ENCODE measurements at places on chromosomes 4 and X.
A peak's percentile ranks its signal among the peaks of the same experiment; 100 is the strongest.

DNA sequence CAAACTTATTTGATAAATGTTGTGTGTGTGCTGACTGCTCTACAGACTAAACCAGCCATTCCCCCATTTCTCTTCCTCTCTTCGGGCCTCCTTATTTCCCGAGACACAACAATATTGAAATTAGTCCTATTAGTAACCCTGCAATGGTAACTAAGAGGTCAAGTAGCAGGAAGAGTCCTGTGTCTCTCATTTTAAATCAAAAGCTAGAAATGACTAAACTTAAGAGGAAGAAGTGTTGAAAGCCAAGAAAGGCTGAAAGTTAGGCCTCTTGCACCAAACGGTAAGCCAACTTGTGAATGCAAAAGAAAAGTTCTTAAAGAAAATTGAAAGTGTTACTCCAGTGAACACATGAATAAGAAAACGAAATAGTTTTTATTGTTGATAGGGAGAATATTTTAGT lies 357.8 kb upstream of the SLC7A11 start:
- no peak for DNase-seq
- H3K27ac ChIP-seq = no peak overlapping the region
- no peaks in the 10 kb centered on the region for H3K4me1 ChIP-seq

GRCh38 chr4:107600436-107600835 lies 119.6 kb downstream of the PAPSS1 start:
- H3K27ac ChIP-seq = no peak overlapping the region
- no peaks in the 10 kb centered on the region for H3K4me1 ChIP-seq
- H3K36me3 ChIP-seq = no peaks in the 10 kb centered on the region
- no peak overlapping the region for H3K4me3 ChIP-seq
- no peaks in the 10 kb centered on the region for H3K27me3 ChIP-seq

GRCh38 chr4:3375688-3376087 lies 66.1 kb upstream of the HGFAC start:
- DNase-seq = no peak
- peaks cover 5% of the 10 kb centered on the region for H3K4me1 ChIP-seq

GRCh38 chrX:134502686-134503085 lies 42.7 kb downstream of the HPRT1 start:
- H3K27me3 ChIP-seq = no peaks in the 10 kb centered on the region
- peaks cover 2% of the 10 kb centered on the region for H3K36me3 ChIP-seq
- no peaks in the 10 kb centered on the region for H3K4me1 ChIP-seq

DNA sequence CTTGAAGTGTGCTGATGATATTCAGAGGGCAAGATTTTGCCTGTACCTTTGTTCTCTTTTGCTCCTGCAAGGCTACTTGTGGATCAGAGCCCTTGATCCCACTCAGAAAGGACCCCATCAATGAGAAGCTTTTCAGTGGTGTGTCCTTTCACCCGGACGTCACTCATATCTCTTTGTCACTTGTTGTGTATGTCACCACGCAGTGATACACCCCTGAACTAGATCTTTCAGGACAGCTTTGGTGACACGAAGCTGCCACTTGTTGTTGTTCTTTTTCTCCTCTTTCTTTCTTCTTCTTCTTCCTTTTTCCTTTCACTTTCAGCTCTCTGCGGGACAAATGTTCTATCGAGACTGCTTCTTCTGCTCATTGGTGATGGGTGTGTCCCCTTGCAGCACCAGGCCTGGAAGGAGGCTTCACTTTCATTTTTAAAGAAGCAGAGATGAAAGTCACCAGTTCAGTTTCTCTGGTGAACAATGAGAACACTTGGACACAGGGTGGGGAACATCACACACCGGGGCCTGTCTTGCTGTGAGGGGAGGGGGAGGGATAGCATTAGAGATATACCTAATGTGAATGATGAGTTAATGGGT lies 83.6 kb downstream of the NBDY start:
- no peaks in the 10 kb centered on the region for H3K27me3 ChIP-seq
- peak overlapping the region; percentile 82 for H3K27ac ChIP-seq
- DNase-seq = no peak
- H3K4me3 ChIP-seq = peak overlapping the region; percentile 25
- no peaks in the 10 kb centered on the region for H3K36me3 ChIP-seq

GRCh38 chrX:119398974-119399771 lies at the start of gene SLC25A43:
TSS of gene SLC25A43 (plus strand) at chrX:119399336. CDS start at chrX:119399404, 68 bp downstream.
- peak within 1 kb of the TSS; percentile 54 for H3K27ac ChIP-seq
- no peaks in the 10 kb centered on the region for H3K36me3 ChIP-seq
- peaks cover 16% of the 10 kb centered on the region for H3K4me1 ChIP-seq
- peak within 1 kb of the TSS; percentile 73 for H3K4me3 ChIP-seq
- peak; percentile 42 for DNase-seq

DNA sequence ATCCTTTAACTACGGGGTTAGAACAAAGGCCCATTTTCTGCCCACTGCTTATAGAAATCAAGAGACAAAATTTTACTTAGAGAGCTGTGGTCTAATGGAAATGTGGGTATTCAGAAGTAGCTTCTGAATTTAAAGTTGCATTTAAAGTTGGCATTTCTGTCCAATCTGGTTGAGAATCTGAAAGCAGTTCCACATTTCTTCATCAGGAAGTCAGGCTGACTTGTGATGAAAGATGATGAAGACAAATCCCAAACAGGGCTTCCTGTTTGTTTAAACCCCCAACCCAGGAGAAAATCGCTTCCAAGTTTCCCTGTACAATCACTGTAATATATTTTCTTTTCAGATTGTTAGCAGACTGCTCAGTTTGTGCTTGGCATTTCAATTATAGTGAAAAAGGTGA lies 345.3 kb downstream of the SPRY1 start:
- no peaks in the 10 kb centered on the region for H3K36me3 ChIP-seq
- no peak overlapping the region for H3K4me3 ChIP-seq
- H3K4me1 ChIP-seq = no peaks in the 10 kb centered on the region
- no peak for DNase-seq
- H3K27ac ChIP-seq = no peak overlapping the region

Measured in T-cell (primary cell).